ENCODE measurements at places on chromosomes 11 and 22.
A peak's percentile ranks its signal among the peaks of the same experiment; 100 is the strongest.

GRCh38 chr22:24925586-24926427 is 20.7 kb downstream of the LHFPL7 start:
- DNase-seq, result no peak

- no peak for DNase-seq
Observed at GRCh38 chr11:130808541-130808940, 107.7 kb downstream of the SNX19 start.

GRCh38 chr11:90391756-90392155 is 168.9 kb upstream of the CHORDC1 start:
- DNase-seq, result no peak

GRCh38 chr22:20857838-20858614 is 585 bp downstream of the PI4KA start:
- DNase-seq, result peak; percentile 56

DNA sequence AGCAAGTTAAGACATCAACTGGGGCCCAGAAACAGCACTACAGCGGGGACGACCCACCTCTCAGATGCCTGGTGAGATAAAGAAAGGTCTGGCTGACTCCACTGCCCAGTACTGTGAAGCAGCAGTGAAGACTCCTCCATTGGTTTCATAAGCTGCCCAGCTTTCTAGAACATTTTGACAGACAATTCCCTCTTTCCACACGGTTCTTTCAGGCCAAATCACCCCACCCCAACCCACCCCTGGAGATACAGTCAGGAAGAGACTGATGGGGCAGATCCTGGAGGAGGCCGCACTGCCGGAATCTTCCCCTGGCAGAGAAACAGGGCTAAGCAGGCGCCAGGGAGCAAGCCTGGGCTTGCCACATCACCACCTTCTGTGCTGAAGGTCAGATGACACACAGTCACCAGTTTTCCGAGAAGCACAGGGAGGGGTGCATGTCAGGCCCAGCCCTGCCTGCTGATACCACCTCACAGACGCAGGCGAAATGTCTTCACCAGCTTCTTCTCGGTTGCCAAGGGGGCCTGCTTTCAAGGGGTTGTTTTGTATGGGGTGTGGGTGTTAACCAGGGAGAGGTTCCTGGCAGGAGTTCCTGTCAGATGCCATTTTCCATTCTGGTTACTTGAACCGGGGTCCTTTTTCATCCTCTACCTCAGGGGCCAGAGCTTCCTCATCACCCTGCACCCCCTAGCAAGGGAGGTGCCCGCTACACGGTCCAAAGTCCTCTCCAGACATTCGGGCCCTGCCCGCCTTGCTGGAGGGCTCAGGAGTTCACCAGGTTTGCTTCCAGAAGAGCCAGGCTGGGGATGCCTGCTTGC is 1.4 kb upstream of the NEAT1 start:
- peak; percentile 58 for DNase-seq

DNA sequence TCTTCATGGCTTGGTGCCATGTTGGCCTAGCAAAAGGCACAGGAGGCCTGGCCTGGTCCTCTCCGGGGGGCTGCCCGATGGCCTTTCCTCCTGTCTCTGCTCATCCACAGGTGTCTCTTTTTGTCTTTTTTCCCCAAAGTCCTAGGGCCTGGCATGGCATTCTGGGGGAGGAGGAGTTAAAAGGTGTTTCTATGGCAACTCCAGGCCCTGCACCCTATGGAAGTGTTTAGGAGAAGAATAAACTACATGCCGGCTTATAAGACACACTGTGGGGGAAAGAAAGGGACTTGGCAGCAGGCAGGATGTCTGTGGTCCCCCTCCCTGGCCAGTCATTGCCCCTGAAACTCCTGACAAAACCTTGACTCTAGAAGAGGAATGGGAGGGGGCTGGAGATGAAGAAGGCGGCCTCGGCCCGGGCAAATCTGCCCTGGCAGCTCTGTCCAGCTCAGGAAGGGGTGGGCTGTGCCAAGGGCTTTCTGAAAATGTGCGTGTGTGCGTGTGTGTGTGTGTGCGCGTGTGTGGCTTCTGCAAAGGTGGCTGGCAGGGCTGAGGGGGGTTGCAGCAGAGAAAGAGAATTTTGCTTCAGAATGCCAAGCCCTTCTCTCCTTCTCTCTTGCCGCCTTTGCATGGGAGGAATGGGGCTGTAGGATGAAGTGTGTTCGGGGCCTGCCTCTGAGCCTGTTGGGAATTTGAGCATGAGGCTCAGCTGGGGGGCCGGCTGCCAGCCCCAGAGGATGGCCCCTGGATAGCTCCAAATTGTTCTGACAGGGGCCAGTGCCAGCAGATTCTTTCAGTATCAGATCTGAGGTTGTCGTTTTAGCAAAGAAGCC is 3.2 kb downstream of the TIMP3 start:
- no peak for DNase-seq

DNA sequence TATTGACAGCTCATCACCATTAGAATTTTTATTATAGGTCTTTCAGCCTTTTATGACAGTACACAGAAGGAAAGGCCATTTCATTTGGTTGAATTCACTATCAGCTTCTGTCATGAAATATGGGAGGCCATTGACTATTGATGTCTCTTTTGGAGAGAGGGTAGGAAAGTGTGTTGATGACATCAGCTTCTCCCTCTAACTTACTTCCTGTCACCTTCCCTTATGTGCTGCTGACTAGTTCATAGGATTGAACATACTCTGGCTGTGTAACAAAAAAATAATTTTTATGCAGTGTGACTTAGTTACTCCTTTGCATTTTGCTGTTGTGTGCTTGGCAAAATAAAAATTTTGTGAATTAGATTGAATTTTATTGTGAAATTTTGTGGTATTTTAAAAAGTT is 769.2 kb downstream of the METTL15 start:
- no peak for DNase-seq

DNA sequence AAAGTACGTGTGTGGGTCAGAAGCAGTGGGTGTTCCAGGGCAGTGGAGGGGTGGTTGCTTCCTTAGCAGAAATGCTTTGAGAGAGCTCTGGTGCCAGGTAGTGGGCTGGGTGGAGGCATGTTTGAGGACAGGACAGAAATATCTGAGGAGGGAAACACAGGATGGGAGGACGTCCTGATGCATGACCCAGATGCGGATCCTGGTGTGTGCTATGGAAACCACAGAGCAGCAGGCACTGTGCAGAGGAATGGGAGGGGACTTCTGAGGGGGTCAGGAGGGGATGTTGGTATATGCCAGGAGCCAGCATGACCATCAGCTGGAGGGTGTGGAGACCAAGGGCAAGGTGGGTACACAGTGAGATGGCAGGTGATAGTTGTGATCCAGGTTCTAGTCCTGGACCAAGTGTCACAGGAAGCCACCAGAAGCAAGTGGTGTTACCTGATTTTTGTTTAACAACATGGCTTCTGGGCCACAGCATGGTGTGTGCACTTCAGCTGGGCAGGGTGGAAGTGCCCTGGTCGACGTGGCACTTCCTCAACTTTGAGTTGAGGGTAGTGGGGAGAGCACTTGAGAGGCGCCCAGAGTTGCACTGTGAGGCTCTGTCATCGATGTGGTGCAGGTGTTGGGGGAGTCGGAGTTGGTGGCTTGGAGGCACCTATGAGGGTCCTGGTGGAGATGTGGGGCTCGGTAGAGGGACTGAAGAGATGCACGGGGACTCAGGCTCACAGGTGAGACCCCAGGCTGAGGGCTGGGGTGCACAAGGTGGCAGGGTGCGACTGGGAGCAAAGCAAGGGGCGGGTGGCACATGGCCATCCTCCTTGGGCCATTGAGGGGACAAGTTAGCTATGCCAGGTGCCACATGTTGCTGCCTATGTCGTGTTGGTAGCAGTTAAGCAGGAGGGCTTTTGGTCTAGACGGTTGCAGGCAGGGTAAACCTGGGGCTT is 7.5 kb downstream of the DGCR8 start:
- DNase-seq, result no peak

DNA sequence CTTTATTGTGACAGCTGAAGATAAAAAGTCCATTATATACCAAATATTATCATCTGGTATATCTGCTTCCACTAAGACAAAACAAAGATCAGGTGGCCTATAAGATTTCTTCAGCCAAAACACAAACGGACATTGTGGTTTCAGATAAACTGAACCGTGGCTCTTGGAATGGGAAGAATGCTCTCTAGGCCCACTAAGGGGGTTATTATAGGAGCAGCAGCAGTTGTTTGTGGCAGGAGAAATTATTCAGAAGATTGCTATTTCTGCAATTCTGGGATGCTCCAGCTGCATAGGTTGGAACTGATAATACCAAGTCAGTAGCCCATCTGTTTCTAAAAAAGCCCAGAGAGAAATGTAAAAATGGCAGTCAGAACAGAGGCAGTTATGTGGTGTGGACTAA is 145.3 kb downstream of the NCAM1 start:
- DNase-seq, result no peak

GRCh38 chr11:47413908-47414684 is 5.7 kb downstream of the SLC39A13 start:
- no peak for DNase-seq

- no peak for DNase-seq
Observed at GRCh38 chr11:73578592-73579185, 19.2 kb downstream of the FAM168A start.

GRCh38 chr11:34030382-34030781 is 21.1 kb upstream of the CAPRIN1 start:
- DNase-seq, result no peak

GRCh38 chr11:94521684-94522083 is 9.4 kb downstream of the C11orf97 start:
- no peak for DNase-seq

DNA sequence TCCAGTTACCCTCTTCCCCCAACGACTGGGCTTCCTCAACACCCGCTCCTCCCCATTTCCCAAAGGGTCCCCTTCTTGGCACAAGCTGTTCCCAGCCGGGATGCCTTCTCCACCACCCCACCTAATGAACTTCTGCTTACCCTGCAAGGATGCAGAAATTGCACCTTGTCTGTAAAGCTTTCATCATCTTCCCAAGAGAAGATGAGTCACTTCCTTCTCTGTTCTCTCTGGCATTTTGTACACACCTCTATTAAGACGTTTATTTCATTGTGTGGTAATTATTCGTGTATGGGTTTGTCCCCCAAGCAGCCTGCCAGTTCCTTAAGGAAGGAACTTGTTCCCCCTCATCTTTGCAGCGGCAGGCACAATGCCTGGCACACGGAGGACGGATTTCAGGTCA is 351.1 kb downstream of the CADM1 start:
- no peak for DNase-seq

- no peak for DNase-seq
Observed at GRCh38 chr11:7422544-7423331, 62.6 kb upstream of the OLFML1 start.

GRCh38 chr11:70111269-70112016 is 33.3 kb downstream of the ANO1 start:
- DNase-seq, result no peak

GRCh38 chr11:130846606-130847005 is 69.7 kb downstream of the SNX19 start:
- no peak for DNase-seq

DNA sequence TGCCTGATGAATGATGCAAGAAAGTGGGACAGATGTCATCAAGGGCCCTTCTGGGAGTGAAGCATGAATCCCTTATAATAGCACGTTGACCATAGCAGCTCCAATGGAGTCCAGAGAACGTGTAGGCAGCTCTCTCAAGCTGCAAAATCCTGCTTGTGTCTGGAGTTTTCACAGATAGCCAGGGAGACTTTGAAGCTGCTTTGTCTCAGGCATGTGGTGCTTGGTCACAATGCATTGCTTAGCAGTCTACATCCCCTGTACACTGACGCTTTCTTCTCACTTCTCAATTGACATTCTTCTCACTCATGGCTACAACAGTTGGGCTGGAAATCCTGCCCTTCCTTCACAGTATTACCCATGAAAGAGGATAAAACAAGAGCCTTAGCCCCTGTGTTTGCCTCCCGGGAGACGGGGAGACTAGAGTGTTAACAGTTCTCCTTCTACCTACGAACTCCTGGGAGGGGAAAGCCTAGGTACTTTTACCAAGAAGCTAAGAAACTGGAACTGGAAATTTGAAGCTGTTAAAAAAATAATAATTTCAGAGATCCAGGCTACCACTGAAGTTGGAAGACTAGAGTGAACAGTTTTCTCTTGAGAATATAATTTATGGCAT is 20.7 kb upstream of the MMP7 start:
- DNase-seq, result no peak

- no peak for DNase-seq
Observed at GRCh38 chr22:47110817-47111443, 348.5 kb downstream of the TBC1D22A start.

GRCh38 chr11:72609045-72609444 is 65.2 kb downstream of the PDE2A start:
- DNase-seq, result no peak

DNA sequence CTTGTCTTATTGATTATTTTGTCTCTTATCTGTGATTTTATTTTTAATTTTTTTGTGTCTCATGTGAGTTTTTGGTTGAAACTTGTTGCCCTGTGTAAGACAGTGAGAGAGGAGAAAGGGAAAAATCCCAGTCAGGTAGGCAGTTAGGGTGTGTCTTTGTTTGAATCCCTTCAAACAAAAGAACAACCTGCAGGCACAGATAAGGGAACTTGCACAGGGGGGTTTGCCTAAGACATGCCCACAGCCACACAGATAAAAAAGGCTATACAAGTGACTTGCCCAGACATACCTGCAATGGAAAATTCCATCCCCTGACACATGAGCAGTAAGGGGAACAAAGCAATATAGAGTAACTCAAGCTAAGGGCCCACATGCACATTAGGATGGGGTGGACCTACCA is 127.8 kb upstream of the PLET1 start:
- DNase-seq, result no peak

DNA sequence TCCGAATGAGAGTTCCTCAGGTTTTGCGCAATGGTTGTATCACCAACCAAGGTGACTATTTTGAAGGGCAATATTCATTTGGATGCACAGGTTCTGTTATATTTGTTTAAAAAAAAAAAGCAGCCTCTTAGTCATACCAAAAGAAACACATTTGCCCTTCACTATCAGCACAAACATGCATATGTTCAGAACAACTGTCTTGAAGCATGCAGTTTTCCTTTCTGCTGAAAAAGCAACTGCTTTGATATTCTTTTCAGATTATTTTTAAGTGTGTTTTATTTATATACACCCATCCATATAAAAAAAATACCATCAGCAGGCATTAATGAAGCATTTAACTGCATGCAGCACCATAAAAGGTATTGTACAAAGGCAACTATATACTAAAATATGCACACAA is 67.8 kb downstream of the RBFOX2 start:
- DNase-seq, result no peak

DNA sequence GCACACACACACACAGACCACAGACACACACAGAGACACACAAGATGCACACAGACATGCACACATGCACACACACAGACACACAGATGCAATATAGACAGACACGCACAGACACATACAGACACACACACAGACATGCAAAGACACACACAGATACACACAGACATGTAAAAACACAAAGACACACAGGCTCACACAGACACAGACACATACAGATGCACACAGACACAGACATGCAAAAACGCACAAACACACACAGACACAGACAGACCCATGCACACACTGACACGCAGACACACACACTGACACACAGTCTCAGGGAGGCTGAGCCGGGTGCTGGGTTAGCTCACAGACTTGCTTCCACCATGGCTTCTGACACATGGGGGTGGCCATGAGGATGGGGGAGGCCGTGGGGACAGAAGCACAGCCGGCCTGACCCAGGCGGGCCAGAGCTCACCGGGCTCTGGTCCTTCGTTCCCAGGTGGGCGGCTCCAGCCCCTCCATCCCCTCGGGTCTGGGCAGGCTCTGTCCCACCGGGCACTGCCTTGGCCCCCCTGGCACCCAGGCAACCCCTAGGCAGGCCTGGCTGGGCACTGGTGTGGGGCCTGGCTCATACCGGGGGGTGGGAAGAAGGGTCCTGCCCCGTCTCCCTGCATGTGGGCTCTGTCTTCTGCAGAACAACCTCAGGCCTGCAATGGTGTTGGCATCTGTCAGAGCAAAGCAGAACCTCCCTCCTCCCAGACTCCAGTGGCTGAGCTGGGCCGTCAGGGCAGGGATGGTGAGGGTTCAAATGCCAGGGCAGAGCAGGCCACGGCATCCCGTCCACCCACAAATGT is 1489.5 kb downstream of the BRD1 start:
- DNase-seq, result no peak
